Foreskin melanocyte (primary cell): ENCODE measurements at places on chromosomes 1 and 21.

DNA sequence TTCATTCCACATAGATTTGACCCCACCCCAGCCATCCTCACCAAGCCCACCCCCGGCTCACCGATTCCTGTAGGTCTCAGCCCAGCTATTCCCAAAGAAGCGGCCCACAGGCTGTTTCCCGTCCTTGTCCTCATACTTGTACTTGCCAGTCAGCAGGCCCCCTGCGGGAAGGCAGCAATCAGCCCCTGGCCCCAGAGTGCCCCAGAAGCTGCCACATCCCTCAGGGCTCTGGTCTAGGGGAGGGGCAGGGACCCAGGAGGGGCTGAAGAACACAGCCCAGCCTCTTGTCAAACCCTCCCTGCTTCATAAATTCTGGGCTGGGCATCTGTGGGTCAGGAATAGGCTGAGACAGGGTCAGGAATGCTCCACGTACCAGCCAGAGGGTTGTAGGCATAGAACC is 5.0 kb downstream of the AKR7A2 start:
- no peak for DNase-seq

DNA sequence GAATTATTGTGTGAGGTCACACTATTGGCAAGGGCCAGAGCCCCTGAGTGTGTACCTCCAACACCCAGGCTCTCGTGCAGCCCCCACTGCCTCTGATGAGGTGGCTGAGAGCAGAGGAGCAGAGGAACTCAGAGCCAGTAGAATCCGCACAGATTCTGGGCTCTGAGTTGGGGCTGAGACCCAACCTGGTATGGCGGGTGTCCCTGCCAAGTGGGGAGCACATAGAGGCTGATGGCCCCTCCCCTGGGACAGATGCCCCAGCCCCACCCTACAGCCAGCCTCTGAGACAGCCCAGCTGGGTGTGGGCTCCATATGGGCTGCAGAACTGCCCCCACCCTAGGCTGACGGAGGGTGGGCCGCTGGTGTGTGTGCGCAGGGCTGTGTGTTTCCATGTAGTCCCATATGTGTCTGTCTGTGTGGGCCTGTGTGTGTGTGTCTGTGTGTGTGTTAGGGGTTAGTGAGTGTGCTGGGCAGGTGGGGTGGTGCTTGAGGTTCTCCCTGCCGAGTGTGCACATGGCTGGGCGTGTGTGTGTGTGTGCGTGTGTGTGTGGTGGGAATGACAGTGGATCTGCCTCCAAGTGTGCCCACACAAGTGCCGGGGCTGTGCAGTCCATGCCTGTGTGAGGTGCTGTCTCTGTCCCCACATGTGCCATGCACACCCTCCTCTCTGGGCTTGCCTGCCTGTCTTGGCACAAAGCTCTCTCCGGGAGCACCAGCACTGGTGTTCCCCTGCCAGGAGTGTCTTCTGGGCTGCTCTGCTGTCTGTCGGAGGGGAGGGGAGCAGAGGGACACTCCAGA is 24.4 kb downstream of the FOXO6 start:
- no peak for DNase-seq

- no peak for DNase-seq
Measured at GRCh38 chr1:160401487-160401805, 1.1 kb downstream of the VANGL2 start.

GRCh38 chr1:161282991-161283390 is 24.4 kb downstream of the PCP4L1 start:
- DNase-seq: no peak

DNA sequence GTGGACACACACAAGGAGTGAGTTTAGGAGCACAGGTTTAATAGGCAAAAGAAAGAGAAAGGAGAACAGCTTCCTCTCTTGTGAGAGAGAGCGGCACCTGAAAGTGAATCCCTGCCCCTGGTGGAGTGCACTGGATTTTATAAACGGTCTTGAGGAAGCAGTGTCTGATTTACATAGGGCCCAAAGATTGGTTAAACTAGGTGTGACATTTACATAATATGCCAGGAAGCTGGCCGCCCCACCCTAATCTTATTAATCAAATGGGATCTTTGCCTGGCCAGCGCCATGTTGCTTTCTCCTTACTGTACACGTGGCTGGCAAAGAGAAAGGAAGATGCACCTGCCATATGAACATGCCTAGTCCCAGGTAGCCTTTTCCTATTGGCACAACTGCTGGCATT is 38.7 kb downstream of the CFH start:
- no peak for DNase-seq
